GM23338 (cell line): ENCODE measurements at places on chromosomes 1 and 21.

- peaks cover 67% of the 10 kb centered on the region for H3K36me3 ChIP-seq
- no peak for DNase-seq
- no peaks in the 10 kb centered on the region for H3K27me3 ChIP-seq
- no peak overlapping the region for H3K27ac ChIP-seq
These were observed 11.2 kb downstream of the CD46 start for GRCh38 chr1:207763091-207763490.

GRCh38 chr1:153598309-153599172 is 14.4 kb downstream of the S100A16 start:
- H3K27ac ChIP-seq = peak overlapping the region; percentile 52; the same call in 1 of the 2 replicates
- DNase-seq = peak; percentile 93
- no peak overlapping the region for H3K4me3 ChIP-seq
- no peaks in the 10 kb centered on the region for H3K27me3 ChIP-seq
- H3K4me1 ChIP-seq = peaks cover 13% of the 10 kb centered on the region

DNA sequence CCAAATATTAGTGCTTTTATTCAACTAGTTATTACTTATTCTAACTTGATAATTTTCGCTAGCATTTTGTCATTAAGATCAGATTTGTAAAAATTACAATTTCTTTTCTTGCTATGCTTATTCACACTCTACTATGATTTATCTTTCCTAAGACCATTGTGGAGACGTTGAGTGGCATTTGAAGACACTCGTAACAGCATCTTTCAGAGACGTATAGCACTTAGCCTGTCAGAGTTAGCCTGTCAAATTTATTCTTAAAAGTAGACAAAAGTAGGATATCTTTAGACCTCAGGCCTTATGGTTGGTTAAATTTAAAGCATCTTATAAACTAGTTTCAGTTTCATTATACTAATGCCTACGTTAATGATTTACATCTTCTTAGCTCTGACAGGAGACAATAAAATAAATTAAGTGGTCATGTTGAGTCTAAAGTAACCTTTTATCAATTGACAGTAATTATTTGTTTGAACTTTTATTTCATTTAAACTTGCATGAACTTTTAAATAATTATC is 1410.1 kb downstream of the MRPL39 start:
- H3K36me3 ChIP-seq = no peaks in the 10 kb centered on the region
- H3K4me3 ChIP-seq = no peak overlapping the region
- H3K4me1 ChIP-seq = no peaks in the 10 kb centered on the region

- no peaks in the 10 kb centered on the region for H3K4me1 ChIP-seq
- no peak for DNase-seq
- no peaks in the 10 kb centered on the region for H3K27me3 ChIP-seq
- no peak overlapping the region for H3K27ac ChIP-seq
- H3K36me3 ChIP-seq = no peaks in the 10 kb centered on the region
These were observed 4.2 kb downstream of the PLA2G2F start for GRCh38 chr1:20143318-20143717.

DNA sequence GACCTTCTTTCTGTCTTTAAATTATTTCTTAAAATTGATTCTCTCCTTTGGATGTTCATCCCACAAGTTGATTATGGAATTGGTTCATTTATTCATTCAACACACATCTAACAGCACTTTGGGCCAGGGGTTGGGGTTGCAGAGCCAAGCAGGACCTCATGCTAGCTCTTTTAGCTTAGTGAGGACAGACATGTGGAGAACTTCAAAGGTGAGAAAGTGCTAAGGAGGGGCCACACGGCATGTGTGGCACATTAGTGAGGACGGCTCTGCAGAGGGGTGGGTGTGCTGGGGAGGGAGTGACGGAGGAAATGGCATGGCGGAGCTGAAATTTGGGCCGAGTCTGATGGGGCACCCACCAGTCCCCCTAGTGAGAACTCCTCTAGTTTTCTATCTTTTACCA is 32.5 kb upstream of the VASH2 start:
- H3K27ac ChIP-seq = 0 out of 2 replicates have a peak overlapping the region, but pooled peaks have one; percentile 99
- H3K27me3 ChIP-seq = no peaks in the 10 kb centered on the region
- H3K36me3 ChIP-seq = no peaks in the 10 kb centered on the region
- peaks cover 32% of the 10 kb centered on the region for H3K4me1 ChIP-seq
- no peak for DNase-seq

DNA sequence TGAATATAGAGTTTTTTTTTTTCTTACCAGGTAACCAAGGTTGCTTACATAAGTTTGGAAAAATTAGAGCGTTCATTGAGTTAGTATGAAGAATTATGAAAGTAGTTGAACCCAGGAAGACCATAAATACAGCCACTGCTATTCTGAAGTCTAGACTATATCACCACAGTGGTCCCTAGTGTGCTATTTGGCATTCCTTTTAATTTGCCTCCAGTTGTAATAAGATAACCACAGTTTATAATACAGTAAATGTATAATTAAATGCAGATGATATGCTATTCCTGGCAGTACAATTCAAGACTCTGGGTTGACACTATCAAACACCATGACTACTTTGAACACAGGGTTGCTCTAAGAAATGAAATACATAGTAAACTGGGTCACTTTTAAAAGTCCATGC is 270.5 kb downstream of the BRINP2 start:
- H3K4me3 ChIP-seq = no peak overlapping the region
- DNase-seq = no peak
- H3K36me3 ChIP-seq = no peaks in the 10 kb centered on the region
- peaks cover 4% of the 10 kb centered on the region; the same call in 1 of the 2 replicates for H3K4me1 ChIP-seq

- H3K27ac ChIP-seq = no peak overlapping the region
- no peak overlapping the region for H3K4me3 ChIP-seq
- no peak for DNase-seq
- H3K4me1 ChIP-seq = 0 out of 2 replicates have a peak, but pooled peaks cover 7% of the 10 kb centered on the region
- no peaks in the 10 kb centered on the region for H3K27me3 ChIP-seq
These were observed 128.2 kb downstream of the NFIA start for GRCh38 chr1:61210435-61211154.

DNA sequence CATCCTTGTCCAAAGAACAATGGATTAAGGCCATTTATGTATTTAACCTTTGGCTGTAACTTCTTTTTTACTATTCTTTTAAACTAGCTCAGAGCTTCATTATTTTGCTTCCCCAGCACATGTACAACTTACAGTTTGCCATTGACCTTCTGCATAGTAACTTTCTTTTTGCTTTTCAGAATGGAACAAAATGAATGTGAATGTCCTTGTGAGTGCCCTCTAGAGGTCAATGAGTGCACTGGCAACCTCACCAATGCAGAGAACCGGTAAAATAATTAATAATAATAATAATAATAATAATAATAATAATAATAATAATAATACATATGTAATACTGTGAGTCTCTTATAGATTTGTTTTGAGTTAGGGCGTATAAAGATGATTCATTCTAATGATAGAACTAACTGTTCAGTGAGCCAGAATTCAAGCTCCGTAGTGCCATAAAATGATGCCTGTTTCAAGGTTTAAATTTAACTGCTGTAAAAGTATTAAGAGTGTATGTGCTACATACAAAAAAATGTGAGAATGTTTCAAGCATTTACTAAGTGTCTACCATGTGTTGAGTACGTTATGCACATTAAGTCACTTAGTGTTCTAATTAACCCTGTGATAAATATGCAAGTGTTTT is 69.0 kb upstream of the RAVER2 start:
- DNase-seq = peak; percentile 51
- H3K27me3 ChIP-seq = no peaks in the 10 kb centered on the region
- no peaks in the 10 kb centered on the region for H3K4me1 ChIP-seq
- no peak overlapping the region for H3K4me3 ChIP-seq
- H3K27ac ChIP-seq = no peak overlapping the region
